Right ventricle myocardium inferior (tissue), 1 donor: ENCODE measurements at places on chromosomes 3 and 15. TPM values are rescaled to one million over a fixed set of nuclear protein-coding genes. Genes with fewer than 3 reads are reported as not detected.

The ST3GAL6 gene
- 27.1 TPM for total RNA-seq

GRCh38 chr15:72751751-72752455 lies 31.7 kb downstream of the ADPGK start:
- DNase-seq: no peak

- DNase-seq: no peak
Observed at GRCh38 chr15:70857562-70858285, 3.8 kb upstream of the LARP6 start.

The TMCO5A gene
- total RNA-seq: not detected

- no peak for DNase-seq
Observed at GRCh38 chr3:143975554-143976152, 4.0 kb downstream of the DIPK2A start.
